ENCODE measurements at places on chromosomes 4 and X.
A peak's percentile ranks its signal among the peaks of the same experiment; 100 is the strongest.

GRCh38 chrX:826448-826847, 195.9 kb downstream of the SHOX start:
- no peak for DNase-seq

- DNase-seq = no peak
Observed at GRCh38 chr4:150106886-150107285, 28.6 kb downstream of the DCLK2 start.

DNA sequence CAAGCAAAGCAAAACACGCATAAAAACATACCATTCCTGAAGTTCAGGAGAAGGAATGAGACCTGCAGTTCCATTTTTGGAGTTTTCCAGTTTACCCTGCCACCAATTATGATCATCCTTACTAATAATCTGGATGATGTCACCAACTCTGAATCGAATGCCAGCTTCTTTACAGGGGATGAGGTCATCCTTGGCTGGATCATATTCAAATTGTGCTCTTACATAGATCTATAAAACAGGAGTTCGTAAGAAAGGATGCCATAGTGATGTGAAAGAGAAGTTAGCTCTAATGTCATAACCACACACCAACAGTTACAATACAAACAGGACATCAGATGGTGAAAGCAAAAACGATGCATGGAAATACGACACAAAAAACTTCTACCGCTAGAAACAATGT, 106.5 kb downstream of the NYX start:
- DNase-seq = no peak

DNA sequence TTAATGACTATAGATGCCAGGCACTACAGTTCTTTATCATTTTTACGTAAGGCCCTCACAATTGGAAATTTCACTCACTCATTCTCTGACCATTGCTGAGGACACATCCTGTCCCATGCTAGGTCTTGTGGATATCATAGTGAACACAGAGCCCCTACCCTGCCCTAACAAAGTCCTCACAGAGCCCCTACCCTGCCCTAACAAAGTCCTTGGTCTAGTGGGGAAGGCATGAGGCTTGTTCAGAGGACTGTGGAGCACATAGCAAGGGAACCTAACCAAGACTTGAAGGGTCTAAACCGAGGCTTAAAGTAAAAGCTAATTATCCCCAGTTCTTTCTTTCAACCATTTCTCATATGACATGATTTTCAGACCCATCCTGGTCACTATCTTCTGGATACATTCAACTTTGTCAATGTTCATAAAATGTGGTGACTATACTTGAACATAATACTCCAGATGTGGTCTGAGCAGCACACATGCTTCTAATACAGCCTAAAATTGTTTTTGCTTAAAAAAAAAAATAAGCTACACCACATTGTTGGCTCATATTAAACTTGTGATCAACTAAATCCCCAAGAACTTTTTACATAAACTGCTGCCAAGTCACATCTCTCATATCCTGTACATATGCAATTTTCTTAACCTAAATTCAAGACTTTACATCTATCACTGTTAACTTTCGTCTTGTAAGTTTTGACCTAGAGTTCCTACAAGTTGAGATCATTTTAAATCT, 77.0 kb downstream of the GPC3 start:
- DNase-seq = no peak

GRCh38 chrX:75273483-75273882, 402 bp upstream of the UPRT start:
- no peak for DNase-seq

- DNase-seq = no peak
Observed at GRCh38 chrX:14357314-14357713, 172.0 kb upstream of the GLRA2 start.

DNA sequence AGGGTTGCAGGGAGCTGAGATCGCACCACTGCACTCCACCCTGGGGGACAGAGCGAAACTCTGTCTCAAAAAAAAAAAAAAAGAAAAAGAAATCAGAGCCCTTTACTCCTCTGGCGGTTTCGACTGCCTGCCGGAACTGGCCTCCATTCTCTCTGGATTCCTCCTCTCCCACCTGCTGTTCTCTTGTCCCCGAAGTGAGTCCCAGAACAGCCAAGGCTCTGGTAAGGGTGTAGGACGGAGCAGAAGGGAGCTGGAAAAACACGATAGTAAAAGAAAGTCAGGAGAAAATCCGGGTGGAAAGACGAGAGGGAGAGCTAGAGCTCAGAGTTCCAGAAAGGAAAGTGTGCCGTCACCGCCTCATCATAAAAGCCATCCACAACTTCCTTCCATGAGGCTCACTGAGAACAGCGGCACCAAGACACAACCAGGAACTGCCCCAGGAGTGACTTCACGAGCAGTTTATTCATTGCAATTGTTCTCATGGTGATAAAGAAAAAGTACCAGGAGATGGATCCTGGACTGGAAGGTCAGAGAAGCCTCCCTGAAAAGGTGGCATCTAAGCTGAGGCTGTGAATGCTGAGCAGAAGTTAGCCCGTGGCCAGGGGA, 12.3 kb downstream of the TLR3 start:
- DNase-seq = no peak

GRCh38 chr4:147370881-147371280, 110.0 kb upstream of the EDNRA start:
- no peak for DNase-seq

DNA sequence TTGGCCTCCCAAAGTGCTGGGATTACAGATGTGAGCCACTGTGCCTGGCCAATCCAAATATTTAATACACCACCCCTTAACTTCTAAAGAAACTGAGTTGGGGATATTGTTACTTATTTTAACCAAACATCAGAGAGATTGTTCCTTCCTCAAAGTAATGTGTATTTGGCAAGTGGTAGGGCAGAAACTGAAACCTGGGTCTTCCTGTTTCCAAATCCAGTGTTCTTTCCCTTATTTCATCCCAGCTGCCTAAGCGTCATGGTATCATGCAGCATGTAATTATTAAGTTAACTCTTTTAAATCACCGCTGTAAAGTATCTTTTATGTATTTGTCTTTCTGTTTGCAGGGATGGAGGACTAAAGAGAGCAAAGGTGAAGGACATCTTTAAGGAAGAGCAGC, 68.4 kb downstream of the GPAT3 start:
- DNase-seq = no peak

DNA sequence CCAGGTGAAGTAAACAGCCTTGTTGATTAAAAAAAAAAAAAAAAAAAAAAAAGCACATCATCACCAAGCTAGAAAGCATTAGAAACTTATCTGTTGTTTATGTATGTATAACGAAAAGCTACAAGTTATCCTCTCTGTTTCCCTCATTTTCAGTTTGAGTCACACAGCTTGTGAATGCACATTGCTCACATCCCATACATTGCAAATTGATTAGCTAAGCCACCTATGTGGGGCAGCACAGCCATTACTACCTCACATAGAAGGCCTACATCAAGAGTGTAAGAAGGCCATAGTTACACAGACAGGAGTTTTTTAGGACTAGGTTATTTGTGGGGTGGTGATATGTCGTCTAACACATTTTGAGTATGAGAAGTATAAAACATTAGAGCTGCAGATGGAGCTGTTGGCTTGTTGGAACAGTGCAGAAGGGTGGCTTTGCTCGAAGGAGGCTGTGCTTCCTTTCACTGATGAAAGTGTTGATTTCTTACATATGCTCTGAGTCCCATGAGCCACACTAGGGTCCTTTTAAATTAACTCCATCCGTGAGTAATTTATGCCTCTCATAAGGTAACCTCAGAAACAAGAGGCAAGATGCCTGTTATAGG, 431.6 kb downstream of the GABRG1 start:
- DNase-seq = no peak

DNA sequence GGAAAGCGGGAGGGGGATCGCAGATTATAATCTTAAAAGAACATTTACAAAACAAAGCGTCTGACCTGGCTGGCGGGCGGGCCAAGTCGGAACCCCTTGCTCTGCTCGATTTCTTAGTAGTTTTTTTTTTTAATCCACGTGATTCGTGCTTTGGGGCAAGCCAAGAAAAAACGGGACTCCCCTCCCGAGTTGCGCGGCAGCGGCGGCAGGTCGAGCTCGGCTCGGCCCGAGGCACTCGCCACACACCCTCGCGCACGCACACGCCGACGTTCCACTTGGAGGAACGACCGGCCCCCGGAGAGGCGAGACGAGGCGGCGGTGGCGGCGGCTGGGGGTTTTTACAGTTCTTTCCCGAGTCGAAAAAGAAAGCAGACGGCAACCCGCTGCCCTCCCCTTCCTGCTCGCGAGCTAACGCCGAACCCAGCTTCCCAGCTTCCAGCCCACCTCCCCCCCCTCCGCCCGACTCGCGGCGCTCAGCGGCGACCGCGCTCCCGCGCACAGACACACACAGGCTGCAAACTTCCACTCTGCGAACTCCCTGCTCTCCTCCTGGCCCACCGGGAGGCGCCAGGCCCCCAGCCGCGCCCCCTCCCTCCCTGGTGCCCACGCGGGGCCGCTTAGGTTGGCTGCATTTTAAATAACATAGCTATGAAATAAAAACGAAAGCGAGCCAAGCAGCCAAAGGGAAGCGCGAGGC, 1.2 kb downstream of the BCOR start:
- peak; percentile 86 for DNase-seq

DNA sequence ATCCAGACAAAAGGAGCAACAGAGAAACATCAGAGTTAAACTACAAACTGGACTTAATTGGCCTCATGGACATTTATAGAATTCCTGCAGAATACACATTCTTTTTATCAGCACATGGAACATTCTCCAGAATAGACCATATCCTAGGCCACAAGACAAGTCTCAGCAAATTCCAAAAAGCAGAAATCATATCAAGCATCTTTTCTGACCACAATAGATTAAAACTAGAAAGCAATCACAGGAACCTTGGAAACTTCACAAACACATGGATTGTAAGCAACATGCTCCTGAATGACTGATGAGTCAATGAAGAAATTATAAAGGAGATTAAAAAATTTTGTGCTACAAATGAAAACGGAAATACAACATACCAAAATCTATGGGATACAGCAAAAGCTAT, 526.7 kb downstream of the PCDH7 start:
- no peak for DNase-seq

- no peak for DNase-seq
Observed at GRCh38 chrX:77009691-77010090, 437.5 kb upstream of the FGF16 start.

DNA sequence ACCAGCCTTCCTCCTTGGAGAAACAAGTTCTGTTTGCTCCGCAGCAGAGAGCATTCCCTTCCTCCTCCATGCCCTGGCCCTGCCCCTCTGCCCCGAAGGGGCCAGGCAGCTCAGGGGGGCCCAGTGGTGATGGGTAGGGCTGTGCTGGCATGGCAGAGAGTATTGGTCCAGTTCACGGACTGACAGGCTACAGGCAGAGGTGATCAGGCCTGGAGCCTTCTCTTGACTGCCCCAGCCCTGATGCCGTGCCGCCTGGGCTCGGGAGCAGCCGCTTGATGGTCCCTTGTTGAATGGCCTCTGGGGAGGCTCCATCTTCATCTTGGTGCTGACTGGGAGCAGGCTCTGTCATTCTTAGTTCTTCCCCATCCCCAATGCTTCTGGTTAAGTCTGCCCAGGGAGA, 9.6 kb downstream of the NLGN3 start:
- DNase-seq = no peak

DNA sequence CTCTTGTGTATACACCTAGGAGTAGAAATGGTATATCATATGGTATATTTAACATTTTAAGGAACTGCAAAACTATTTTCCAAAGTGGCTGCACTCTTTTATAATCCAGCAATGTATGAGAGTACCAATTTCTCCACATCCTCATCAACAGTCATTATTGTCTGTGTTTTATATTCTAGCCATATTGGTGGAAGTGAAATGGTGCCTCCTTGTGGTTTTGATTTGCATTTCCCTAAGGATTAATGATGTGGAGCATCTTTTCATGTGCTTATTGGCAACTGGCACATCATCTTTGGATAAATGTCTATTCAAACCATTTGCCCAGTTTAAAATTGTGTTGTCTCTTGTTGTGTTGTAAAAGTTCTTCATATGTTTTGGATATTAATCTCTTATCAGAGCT, 9.6 kb downstream of the BMP15 start:
- no peak for DNase-seq

DNA sequence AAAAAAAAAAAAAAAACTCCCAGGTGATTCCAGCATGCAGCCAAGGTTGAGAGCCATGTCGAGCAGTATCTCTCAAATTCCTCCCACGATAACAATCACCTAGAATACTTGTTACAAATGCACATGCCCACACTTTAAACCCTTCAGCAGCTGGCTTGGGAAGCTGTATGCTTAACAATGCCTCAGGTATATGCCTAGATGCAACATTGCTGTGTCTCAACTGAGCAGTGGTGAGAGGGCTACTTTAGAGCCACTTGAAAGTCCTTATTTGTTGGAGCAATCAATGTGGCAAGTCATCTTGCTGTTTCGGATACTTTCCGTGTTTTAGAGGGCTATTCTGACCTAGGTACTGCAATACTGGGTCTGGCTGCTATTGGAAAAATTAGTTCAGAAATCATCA, 487.4 kb downstream of the INPP4B start:
- no peak for DNase-seq

GRCh38 chr4:168487282-168488035, 7.2 kb upstream of the DDX60L start:
- DNase-seq = no peak

DNA sequence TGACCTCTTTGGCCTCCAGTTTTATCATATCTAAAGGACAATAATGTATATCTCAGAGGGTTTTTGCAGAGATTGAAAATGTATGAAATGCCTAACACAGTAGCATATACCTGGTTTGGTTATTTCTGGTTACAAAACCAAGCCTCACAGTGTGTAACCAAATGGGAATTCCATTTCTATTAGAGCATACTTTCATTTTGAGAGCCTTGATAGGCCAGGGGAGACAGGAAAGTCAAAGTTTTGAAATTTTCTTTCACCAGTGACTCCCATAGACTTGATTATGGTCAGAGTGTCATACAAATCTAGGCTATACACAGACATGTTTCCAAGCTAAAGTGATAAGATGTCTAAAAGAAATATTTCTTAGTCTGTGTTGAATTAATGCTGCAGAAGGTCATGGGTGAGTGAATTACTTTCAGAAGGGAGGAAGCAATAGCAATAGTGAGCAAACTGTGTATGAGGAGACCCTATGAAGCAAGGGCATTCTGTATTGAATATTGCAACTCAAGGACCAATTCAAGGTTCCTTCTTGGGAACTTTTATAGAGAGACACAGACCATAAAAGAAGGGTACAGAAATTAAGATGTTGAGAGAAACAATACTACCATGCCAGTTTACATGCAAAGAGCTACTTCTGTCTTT, 151.1 kb downstream of the PDE5A start:
- DNase-seq = no peak

GRCh38 chr4:2368746-2369437, 49.6 kb downstream of the ZFYVE28 start:
- DNase-seq = no peak

DNA sequence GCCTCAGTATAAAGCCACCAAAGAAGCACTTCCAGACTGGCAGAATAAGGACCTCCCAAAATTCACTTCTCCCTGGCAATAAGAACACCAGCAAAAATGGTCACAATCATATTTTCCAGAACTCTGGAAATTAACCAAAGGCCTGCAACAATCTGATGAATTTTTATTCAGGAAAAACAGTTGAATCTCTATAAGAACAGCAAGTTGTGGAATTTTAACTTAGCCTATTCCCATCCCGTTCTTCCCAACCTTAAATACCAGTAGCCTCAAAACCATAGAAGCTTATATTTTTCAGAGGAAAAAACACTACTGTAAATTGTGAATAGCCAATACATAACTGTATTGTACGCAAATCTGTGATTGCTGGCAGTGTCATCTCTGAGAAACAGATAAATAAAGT, 67.9 kb downstream of the COL25A1 start:
- no peak for DNase-seq

Data from activated CD8-positive, alpha-beta memory T cell treated with anti-CD3 and anti-CD28 coated beads for 24 hours (primary cell).